ENCODE measurements at places on chromosomes 3 and 15.

DNA sequence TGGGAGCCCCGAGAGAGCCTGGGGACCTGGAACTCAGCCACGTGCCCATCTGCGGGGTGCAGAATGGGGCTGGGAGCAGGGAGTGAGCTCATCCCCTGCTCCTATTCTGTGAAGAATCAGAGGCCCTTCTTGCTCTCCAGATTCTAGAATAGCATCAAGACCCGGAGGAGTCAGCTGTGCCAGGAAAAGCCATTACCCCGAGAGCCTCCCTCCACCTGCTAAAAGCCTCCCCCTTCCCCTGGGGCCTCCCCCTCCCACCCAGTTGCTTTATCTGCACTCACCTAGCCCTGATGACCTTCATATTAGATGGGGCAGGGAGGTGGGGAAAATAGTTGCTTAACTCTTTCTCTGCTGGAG, 23.1 kb downstream of the CCDC33 start:
- no peak for DNase-seq

DNA sequence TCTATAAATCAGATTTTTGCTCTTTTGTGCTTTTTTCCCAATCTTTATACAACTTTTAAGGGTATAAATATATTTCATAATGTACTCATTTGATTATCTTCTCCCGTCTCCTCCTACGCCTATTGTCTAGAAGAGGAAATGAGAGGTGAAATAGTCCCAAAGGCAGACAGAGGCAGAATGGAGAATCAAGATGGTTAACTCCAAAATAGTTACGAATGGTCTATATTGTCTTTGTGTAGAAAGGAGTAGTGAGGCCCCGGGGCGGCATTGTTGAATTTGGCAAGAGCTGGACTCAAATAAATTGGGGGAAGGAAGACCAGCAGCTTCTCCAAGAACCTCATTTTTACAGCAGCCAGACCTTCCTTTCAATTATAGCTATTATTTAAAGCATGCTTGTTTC, 23.9 kb downstream of the ITPR1 start:
- DNase-seq = no peak

DNA sequence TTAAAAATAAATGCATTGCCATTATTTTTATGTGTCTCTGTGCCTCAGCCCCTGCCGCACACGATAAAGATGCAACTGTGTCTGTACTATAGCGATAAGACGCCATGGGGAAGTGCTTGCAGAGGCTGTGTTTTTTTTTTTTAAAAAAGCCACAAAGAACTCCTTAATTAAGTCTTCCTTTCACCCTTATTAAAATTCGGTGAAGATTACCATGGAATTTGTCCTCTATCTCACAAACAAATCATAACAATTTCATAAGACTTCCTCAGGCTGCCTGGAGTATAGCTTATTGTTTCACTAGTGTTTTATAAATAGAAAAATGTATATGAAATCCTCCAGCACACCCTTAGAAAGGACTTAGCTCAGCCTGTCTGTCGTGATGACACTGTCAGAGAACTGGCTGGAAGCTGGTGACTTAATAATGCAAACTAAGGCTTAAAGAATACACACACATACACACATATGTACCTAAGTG, 374.8 kb upstream of the SLCO3A1 start:
- no peak for DNase-seq

DNA sequence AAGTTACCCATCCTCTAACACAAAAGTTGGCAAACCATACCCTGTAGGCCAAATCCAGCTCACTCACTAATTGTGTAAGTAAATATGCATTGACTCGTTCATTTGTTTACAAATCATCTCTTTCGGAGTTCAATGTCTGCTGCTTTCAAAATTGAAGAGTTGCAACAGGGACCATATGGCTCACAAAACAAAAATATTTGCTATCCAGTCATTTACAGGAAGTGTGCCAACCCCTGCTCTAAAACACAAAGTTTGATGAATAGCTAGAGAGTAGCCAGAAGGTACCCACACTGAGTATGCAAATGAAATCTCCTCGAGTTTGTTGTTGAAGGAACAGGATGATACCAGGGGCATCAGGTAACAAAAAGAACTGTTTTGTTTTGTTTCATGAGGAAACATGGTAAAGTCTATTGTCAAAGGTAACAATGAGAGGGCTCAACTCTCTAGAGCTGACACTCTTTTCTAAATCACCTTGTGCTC, 236.2 kb upstream of the THBS1 start:
- DNase-seq = no peak

DNA sequence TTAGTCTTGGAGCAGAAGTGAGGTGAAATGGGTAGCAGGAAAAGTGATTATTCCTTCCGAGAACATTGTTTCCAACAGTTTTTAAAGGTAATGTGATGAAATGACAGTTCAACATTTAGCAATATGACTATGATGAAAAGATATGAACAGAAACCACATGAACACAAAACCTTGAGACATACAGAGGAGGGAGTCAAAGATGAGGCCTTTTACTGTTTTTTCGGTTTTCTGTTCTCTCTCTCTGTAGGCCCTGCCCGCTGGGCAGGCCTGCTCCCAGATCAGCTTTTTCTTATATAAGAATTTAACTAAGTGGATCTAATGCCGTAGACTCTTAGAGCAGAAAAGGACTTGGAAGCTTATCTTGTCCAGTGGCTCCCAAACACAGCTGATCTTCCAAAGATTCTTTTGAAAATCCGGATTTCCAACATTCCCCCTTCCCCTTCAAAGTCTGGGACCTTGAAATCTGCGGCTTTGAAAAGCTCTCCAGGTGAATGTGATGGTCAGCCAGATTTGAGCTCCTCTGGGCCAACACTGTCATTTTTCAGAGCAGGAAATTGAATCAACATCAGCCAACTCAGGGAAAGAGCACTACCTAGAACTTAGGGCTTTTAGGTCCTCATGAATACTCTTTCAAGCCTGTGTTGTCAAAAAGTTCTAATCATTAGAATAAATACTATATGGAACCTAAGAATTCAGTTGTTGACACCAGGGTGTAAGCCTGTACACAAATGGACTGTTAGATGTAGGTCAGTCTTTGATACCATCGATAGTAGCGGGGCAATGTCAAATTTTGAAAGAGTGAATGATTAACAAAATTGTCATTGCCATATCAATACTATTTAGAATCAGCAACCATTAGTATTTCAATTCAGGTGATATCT, 372.7 kb downstream of the SHQ1 start:
- DNase-seq = no peak

DNA sequence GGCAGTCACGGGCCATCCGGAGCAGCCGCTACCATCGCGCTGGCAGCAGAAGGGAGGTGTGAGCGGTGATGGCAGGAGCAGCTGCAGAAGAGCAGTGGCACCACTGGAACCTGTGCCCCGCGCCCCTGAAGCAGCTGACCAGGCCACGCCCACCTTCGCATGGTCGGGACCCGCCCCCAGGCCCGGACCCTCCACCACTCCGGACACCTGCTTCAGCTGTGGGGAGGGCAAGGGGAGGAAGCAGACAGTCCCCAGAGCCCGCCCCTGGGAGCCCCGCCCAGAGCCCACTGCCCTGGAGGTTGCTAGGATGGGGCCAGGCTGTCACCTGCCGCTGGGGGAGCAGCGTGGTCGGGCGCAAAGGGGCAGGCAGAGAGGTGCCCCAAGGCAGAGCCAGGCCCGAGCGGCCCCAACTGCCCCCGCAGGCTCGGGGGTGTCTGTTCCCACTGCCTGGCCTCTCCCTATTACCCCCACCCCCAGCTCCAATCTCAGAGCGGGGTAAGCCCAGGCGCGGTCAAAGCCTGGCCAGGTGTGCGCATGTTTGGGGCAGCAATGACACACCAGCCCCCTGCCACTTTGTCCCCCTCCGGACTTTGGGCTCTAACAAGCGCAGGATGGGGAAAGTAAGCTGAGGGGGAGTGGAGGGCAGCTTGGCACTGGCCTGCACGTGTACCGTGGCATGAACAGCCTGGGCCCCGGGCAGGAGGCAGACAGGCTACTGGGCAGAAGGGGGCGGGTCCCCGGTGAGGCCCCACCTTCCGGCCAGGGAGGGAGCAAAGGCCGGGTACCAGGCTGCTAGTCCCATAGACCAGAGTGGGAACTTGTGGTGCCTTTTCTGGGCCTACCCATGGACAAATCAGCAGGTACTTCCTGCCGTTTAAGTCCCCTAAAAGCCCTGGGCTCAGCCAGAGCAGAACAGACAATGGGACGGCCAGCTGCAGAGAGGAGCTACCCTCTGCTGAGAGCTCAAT, 8.7 kb downstream of the SPCS1 start:
- peak; percentile 76 for DNase-seq

GRCh38 chr15:68335655-68336054, 58.1 kb downstream of the FEM1B start:
- DNase-seq = no peak
